ENCODE measurements at places on chromosomes 6 and 20. TPM values are rescaled to one million over a fixed set of nuclear protein-coding genes. Genes with fewer than 3 reads are reported as not detected.

DNA sequence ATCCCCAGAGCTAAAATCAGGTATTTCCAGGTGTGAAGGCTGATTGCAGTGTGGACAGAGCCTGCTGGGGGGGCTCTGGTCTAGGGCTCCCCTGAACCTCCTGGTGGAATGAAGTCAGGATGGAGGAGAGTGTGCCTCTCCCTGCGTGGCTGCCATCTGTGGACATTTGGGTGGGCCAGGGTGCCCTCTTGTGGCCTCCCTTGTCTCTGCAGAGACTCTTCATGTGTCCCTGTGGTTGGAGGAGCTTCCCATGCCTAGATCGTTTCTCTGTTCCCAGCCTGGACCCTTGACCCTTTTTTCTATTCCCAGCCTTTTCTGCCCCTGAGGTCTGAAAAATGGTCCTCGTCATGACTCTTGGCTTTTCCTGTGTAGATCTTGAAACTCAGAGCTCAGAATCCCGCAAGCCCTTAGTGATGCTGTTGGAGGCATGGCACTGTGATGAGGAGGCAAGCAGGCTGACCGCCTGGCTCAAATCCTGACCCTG, 9.9 kb upstream of the PSMF1 start:
- no peak overlapping the region for H3K27ac ChIP-seq
- H3K36me3 ChIP-seq = no peaks in the 10 kb centered on the region
- H3K27me3 ChIP-seq = no peaks in the 10 kb centered on the region
- no peak overlapping the region for H3K4me3 ChIP-seq
- H3K4me1 ChIP-seq = peaks cover 5% of the 10 kb centered on the region

The PAX1 gene
- total RNA-seq = not detected

The SNX9 gene
- total RNA-seq = 20.5 TPM

The SH3BGRL2 gene
- 0.24 TPM for total RNA-seq

The STMN3 gene
- total RNA-seq = 15.1 TPM

DNA sequence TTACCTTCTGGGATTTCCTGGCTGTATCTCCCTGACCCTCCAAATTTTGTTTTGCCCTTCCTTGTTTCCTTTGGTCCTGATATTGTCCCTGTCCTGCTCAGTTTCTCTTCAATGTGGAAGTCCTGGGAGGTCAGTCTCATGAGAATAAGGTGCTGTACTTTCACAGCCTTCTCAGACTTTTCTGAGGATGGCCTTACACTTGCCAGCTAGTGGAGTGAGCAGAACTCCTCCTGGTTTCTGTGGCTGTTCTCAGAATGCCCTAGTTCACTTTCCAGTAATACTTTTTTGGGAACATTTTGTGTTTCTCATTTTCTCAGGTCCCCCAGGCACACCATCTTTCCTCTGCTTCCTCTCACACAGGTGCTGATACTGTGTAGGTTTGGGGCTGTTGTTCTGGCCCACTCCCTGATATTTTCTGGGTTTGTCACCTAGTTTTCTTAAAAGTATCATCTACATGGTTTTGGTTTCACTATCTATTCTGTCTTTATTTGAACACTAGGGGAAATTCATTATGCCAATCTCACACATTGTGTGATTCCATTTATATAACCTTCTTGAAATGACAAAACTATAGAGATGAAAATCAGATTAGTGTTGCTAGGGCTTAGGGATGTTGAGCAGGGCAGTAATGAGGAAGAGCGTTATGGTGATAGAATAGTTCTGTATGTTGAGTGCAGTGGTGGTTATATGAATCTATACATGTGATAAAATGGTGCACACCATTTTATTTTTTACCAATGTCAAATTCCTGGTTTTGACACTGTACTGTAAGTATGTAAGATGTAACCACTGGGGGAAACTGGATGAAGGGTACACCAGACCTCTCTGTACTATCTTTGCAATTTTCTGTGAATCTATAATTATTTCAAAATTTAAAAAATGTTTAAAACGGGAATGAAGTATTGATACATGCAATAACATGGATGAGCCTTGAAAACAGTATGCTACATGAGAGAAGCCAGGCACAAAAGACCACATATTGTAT, 27.2 kb upstream of the BRPF3 start:
- no peaks in the 10 kb centered on the region for H3K36me3 ChIP-seq
- peak; percentile 83 for ATAC-seq
- peak overlapping the region; percentile 83 for H3K27ac ChIP-seq

- no peaks in the 10 kb centered on the region for H3K36me3 ChIP-seq
- ATAC-seq = no peak
- no peak overlapping the region for H3K4me3 ChIP-seq
- no peak overlapping the region for H3K27ac ChIP-seq
- peaks cover 4% of the 10 kb centered on the region for H3K4me1 ChIP-seq
Measured at GRCh38 chr20:61117725-61118124, 134.3 kb upstream of the CDH4 start.

- H3K4me1 ChIP-seq = no peaks in the 10 kb centered on the region
- no peaks in the 10 kb centered on the region for H3K36me3 ChIP-seq
- no peak for ATAC-seq
- no peak overlapping the region for H3K27ac ChIP-seq
Measured at GRCh38 chr6:75101896-75102295, 104.0 kb downstream of the COL12A1 start.

The EPB41L2 gene
- total RNA-seq = 49.3 TPM

DNA sequence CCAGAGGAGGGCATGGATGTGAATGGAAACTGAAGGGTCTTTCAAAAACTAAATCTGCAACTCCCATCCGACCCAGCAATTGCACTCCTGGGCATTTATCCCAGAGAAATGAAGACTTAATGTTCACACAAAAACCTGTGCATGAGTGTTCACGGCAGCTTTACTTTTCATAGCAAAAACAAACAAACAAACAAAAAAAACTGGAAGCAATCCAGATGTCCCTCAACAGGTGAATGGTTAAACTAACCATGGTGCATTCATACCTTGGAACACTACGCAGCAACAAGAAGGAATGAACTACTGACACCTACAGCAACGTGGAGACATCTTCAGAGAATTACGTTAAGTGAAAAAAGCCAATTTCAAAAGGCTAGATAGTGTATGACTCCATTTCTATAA, 32.2 kb downstream of the PMEPA1 start:
- peaks cover 3% of the 10 kb centered on the region for H3K27me3 ChIP-seq
- ATAC-seq = no peak
- H3K36me3 ChIP-seq = no peaks in the 10 kb centered on the region
- no peak overlapping the region for H3K4me3 ChIP-seq
- H3K27ac ChIP-seq = no peak overlapping the region

The HCRTR2 gene
- not detected for total RNA-seq

The HDAC2 gene
- 95.7 TPM for total RNA-seq

The TRIM15 gene
- total RNA-seq = not detected

DNA sequence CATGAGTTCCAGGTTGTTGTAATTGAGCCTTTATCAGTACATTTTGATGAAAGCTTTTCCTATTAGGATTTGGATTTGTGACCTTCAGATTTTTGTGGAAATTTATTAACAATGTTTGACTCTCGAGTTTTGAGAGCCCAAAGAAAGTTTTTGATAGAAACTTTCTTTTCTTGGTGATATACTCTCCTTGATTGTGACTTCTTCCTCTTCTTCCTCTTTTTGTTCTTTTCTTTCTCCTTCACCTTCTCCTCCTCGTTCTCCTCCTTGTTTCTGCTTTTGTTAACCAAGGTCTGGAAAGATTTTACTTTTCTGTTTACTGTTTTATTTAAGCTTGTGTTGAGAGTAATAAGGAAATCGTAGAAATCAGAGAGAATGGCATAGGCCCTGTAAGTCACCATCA, 182.4 kb downstream of the TRIM27 start:
- H3K4me1 ChIP-seq = no peaks in the 10 kb centered on the region
- H3K36me3 ChIP-seq = peaks cover 23% of the 10 kb centered on the region
- H3K4me3 ChIP-seq = no peak overlapping the region
- peaks cover 55% of the 10 kb centered on the region for H3K27me3 ChIP-seq
- ATAC-seq = no peak
- no peak overlapping the region for H3K27ac ChIP-seq

GRCh38 chr20:5880326-5880725, 70.0 kb downstream of the TRMT6 start:
- no peak for ATAC-seq
- H3K27me3 ChIP-seq = peaks cover 6% of the 10 kb centered on the region
- no peaks in the 10 kb centered on the region for H3K36me3 ChIP-seq
- H3K4me3 ChIP-seq = no peak overlapping the region
- H3K27ac ChIP-seq = no peak overlapping the region

DNA sequence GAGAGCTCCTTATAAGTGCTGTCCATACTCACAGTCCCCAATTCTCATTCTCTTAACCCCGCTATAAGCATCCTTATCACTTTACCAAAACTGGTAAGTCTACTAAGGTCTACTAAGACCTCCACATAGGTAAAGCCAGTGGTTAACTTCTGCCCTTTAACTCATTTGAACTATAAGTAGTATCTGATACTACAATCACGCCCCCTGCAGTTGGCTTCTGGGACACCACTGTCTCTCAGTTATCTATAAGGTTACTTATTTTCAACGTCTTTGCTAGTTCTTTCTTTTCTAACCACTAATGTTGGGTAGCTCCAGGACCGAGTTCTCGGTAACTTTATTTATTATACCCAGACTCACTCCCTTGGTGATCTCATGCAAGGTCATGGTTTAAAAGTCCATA, 142.6 kb downstream of the ARHGAP18 start:
- no peak overlapping the region for H3K27ac ChIP-seq
- H3K36me3 ChIP-seq = no peaks in the 10 kb centered on the region
- no peak for ATAC-seq

The FAM83B gene
- total RNA-seq = not detected

The BMP6 gene
- total RNA-seq = 0.21 TPM

- no peak overlapping the region for H3K4me3 ChIP-seq
- no peak overlapping the region for H3K27ac ChIP-seq
- no peak for ATAC-seq
- H3K36me3 ChIP-seq = no peaks in the 10 kb centered on the region
- H3K27me3 ChIP-seq = peaks cover 7% of the 10 kb centered on the region
Measured at GRCh38 chr6:133502441-133503335, 261.5 kb downstream of the EYA4 start.

DNA sequence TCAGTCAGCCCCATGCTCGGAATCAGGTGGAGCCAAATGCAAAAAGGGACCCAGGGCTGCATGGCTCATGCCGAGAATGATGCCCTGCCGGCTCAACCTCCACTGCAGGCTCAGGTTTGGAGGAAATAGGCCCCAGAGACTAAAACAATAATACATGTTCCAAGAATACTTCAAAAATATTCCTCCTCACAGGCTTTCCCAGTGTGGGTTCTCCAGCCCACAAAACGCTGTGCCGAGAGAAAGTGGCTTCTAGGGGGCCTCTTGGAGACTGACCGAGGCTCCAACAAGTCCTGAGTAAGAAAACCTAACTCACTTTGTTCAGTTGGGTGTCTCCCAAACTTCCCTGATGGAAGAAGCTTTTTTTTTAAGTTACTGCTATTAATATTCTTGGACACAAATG, 73.9 kb downstream of the BANF2 start:
- H3K36me3 ChIP-seq = no peaks in the 10 kb centered on the region
- ATAC-seq = no peak
- no peaks in the 10 kb centered on the region for H3K4me1 ChIP-seq
- peaks cover 10% of the 10 kb centered on the region for H3K27me3 ChIP-seq

The HLA-C gene
- 620 TPM for total RNA-seq

DNA sequence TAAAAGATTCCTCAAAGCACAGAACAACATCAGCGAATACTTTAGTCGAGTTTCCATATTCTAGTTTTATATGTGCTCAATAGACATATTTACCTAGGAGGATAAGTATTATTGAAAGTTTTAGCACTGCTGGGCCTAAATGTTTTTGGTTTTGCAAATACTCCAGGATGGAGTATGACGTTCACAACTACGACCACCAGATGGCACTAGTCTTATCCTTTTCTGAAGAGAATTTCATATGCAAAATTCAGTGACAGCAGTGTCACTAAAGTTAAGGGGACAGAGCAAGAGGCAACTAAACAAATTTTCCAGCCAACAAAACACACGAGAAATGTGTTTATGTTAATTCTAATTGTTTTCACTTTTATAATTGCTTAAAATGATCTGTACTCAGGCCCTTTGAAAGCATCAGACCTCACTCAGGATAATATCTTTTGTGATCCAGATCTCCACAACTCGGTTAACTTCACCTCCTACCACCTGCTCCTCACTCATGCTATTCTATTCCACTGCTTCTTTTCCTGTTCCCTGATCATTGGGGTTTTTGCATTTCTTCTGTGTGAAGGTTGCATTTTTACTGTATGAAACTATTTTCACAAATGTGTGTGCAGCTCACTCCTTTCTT, 220.8 kb downstream of the TRDN start:
- H3K27ac ChIP-seq = no peak overlapping the region
- no peak overlapping the region for H3K4me3 ChIP-seq
- no peaks in the 10 kb centered on the region for H3K36me3 ChIP-seq
- no peak for ATAC-seq
- no peaks in the 10 kb centered on the region for H3K4me1 ChIP-seq
- no peaks in the 10 kb centered on the region for H3K27me3 ChIP-seq

The LAMA5 gene
- total RNA-seq = 0.39 TPM

DNA sequence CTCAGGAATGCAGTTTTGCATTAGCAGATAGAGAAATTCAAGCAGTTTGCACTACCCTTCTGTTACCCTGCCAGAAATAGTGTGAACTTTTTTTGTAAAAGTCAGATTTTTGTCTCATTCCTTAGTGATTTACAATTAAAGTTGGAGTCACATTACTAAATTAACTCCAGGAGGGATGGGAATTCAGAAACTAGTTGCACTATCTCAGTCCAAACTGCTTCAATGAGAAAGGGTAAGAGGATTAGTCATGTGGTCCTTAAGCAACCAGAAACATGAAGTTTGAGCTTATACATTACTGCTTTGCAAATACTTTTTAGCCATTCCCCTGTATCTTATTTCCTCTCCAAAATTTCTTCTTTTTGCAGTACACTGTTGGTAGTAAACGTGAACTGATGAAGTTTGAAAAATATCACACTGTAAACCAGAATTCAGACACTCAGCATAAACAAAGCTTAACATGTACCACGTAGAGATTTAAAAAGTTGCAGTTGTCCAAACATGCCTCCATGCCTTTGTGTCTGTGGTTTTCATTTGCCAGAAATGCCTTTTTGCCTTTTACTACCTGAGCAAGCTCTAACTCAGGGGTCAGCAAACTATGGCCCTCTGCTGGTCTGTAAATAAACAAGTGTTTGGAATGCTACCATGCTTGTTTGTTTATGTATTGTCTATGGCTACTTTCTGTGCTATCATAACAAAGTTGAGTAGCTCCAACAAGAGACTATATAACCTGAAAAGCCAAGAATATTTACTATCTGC, 49.7 kb downstream of the TP53INP2 start:
- no peak for ATAC-seq
- no peaks in the 10 kb centered on the region for H3K4me1 ChIP-seq
- no peak overlapping the region for H3K27ac ChIP-seq

The ESR1 gene
- not detected for total RNA-seq

GRCh38 chr6:35678021-35678654, 10.6 kb downstream of the FKBP5 start:
- no peak for ATAC-seq
- H3K4me3 ChIP-seq = peak overlapping the region; percentile 71
- no peaks in the 10 kb centered on the region for H3K27me3 ChIP-seq
- H3K27ac ChIP-seq = peak overlapping the region; percentile 80

DNA sequence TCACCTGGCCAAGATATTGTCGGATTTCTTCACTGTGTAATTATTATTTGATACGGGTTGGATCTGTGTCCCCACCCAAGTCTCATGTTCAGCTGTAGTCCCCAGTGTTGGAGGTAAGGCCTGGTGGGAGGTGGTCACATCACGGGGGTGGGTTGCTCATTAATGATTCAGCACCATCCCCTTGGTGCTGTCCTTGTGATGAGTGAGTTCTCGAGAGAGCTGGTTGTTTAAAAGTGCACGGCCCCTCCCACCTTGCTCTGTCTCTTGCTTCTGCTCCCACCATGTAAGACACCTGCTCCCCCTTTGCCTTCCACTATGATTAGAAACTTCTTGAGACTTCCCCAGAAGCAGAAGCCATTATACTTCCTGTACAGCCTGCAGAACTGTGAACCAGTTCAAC, 173.9 kb upstream of the PMEPA1 start:
- H3K27me3 ChIP-seq = peaks cover 17% of the 10 kb centered on the region
- H3K36me3 ChIP-seq = no peaks in the 10 kb centered on the region
- no peak for ATAC-seq
- no peaks in the 10 kb centered on the region for H3K4me1 ChIP-seq
- H3K4me3 ChIP-seq = no peak overlapping the region
